ENCODE measurements at places on chromosomes 11 and 22.

GRCh38 chr22:25923914-25924313, 181.9 kb downstream of the MYO18B start:
- DNase-seq, result no peak

GRCh38 chr22:33104147-33104854, 46.1 kb upstream of the SYN3 start:
- no peak for DNase-seq

- DNase-seq, result no peak
Measured at GRCh38 chr11:97995874-97996273, 1024.9 kb upstream of the CNTN5 start.

DNA sequence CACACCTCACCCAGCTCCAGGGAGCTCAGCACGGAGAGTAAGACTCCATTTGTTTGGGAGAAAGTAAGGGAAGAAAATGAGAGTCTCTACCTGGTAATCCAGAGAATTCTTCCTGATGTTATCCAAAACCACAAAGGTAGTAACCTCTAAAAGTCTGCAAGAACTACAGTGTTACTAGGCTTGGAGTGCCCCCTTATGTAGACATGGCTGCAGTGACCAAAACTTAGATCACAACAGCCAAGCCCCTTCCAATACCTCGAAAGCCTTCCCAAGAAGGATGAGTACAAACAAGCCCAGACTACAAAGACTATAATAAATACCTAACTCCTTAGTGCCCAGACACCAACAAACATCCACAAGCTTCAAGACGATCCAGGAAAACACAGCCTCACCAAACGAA, 4.9 kb downstream of the UBE2L6 start:
- DNase-seq, result no peak

DNA sequence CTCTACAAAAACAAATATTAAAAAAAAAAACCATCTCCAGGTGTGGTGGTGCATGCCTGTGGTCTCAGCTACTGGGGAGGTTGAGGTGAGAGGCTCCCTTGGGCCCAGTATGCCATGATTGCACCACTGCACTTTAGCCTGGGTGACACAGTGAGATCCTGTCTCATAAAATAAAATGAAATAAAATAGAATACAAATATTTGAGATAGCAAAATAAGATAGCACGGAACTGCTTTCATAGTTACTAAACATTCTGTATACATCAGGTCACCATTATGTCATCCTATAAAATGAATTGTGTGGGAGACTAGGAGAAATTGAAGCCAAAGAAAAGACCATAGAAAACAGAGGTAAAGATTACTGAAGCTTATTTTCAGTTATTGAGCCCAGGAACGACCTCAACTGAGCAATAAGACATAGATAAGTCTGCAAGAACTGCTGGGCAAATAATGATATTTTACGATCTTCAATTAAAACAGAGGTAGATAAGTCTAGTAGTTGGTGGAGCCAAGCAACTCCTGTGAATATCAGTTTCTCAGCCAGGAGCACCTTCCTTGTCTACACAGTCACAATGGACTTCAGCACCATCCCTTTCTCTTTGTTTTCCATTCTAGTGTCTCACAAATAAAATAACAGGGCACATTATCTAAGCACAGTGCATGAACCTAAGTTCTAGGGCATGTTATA, 9.9 kb downstream of the OR5M11 start:
- no peak for DNase-seq

Data from OCI-LY7 (cell line).